ENCODE measurements at places on chromosomes 3 and 15. TPM values are rescaled to one million over a fixed set of nuclear protein-coding genes. Genes with fewer than 3 reads are reported as not detected.

Gene FGD5
- total RNA-seq: 0.03 TPM

Gene ZMYND10
- total RNA-seq: 0.94 TPM

Gene VIPR1
- total RNA-seq: 2.0 TPM

Gene HYKK
- total RNA-seq: 5.8 TPM

Gene LTK
- total RNA-seq: 0.05 TPM

Gene GAP43
- total RNA-seq: 0.07 TPM

Measured in A549 treated with AZD2906 at 1 μM for 4 hours (cell line).